ENCODE measurements at places on chromosomes 12 and 14.

DNA sequence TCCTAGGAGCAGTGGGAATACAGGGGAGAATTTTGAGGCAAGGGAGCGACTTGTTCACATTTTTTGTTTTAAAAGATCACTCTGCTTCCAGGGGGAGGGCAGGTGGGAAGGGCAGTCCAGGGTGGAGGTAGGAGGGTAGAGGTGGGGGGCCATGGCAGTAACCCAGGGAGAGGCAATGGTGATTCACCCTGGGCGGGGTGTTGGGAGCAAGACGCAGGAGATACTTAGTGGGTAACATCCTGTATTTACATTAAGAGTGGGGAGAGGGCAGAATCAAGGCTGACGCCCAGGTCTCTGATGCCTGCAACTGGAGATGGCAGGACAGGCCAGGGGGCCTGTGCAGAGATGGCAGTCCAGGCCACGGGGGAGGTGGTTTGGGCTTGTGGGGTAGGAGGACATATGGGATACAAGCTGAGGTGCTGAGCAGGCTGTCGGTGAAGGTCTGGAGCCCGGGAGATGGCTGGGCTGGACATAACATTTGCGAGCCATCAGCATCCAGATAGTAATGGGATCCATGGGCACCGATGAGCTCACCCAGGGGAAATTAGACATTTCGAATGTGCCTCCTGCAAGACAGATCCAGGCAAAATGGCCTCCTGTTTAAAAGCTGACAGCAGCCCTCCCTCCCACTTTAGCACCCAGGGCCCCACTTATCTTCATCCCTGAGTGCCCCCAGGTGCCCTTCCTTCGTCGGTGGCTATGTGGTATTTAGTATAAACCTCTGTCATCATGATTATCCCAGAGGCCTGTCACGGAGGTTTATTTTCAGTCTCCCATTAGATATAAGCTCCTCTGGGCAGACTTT lies 9.3 kb downstream of the EML1 start:
- no peak for DNase-seq

- no peak for DNase-seq
These were observed 296.2 kb upstream of the FLRT2 start for GRCh38 chr14:85233756-85234155.

DNA sequence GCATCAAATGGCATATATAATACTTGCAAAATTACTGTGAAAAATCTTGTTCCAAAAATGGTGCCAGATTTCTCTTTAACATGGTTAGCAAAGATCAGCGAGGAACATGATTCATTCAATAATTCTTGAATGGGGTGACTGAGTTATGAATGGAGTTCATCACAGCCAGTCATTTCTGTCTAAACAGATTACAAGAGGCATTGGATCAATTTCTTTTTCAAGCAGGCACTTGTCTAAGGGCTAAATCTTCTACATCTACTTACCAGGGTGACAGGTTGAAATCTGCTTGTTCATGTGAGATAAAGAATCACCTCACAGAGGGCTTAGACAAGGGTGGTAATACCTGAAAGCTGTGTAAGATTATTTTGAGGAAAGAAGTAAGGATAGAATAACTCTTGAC lies 247.7 kb downstream of the ATP23 start:
- DNase-seq = no peak

DNA sequence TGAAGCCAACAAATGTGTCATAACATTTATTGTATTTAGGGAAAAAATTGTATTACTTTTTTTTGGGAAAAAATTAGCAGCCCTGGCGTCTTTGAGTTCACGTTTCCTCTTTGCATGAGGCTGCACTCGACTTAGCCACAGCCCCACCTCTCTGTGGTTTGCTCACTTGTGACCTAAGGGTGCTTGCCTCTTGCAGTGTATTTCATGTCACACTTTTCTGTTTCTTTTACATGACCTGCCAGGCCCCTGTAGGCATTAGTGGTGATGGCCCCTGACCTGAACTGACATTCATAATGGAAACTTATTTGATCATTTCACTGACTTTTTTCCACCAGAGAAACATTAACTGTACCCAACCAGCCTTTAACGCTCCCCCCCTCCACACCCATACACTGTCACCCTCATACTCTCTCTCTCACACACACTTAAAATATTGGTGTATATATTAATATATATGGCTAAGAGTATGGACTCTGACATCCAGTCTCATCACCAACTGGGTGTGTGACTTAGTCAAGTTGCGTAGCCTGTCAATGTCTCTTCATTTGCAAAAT lies 122.9 kb downstream of the PRKCH start:
- DNase-seq = no peak

DNA sequence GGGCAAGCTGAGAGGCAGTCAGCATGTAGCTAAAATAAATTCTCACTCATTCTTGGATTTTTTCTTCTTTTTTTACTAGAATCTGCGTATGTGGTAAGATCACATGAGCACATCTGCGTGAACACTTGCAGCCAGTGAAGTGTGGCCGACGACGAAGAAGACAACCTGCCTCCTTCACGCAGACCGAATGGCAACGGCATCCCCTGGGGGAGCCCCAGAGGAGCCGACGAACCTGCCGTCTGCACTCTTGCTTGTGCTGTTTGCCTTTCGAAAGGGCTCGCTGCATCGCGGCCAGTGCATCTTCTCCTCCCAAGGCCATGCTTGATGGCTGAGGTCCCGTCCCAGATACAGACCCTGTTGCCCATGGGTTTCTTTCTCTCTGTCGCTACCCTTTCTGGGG lies 113.8 kb downstream of the KCNK10 start:
- DNase-seq = no peak

DNA sequence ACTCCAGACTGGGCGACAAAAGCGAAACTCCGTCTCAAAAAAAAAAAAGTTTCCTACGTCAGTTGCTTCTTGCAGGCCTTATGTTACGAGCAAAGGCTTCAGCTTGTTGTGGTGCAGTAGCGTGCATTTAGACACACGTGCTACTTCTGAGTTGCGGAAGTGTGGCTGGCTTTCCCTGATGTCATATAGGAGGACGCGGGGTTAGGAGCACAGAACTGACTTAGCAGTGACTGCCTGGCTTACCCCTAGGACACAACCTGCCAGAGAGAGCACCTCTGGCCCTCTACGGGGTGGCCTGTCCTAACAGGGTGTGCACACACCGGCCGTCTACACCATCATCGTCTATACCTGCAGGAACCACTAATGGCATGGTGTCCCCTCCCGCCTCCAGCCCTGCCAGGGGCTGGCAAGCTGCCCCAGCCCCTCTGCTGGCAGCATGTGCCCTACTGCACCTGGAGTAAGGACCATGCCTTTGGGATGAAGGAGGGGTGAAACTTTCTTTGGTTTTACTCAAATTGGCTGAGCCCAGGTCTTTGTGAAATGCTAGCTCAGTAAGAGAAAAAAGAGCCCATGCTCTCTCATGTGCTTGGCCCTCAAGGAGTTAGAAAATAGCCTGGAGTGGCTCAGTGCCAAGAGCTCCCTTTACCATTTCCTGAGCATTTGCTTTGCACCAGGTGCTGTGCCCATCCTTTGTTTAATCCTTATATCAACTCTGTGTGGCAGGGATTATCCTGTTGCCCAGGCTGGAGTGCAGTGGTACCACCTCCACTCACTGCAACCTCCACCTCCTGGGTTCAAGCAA lies 1.7 kb upstream of the GPR68 start:
- peak; percentile 57 for DNase-seq

- DNase-seq = no peak
These were observed 36.6 kb downstream of the ADAM20 start for GRCh38 chr14:70498191-70498590.

DNA sequence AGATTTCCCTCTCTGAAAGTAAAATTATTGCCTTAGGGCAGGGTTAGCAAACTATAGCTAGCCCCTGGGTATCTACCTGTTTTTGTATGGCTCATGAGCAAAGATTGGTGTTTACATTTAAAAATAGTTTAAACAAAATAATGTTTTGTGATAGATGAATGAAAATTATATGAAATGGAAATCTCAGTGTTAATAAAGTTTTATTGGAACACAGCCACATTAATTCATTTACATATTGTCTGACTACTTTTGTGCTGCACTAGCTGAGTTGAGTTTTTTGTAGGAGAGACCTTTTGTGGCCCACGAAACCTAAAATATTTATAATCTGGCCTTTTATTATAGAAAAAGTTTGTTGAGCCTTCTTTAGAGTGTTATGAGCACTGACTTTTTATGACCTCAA lies 48.5 kb downstream of the ADIPOR2 start:
- no peak for DNase-seq

DNA sequence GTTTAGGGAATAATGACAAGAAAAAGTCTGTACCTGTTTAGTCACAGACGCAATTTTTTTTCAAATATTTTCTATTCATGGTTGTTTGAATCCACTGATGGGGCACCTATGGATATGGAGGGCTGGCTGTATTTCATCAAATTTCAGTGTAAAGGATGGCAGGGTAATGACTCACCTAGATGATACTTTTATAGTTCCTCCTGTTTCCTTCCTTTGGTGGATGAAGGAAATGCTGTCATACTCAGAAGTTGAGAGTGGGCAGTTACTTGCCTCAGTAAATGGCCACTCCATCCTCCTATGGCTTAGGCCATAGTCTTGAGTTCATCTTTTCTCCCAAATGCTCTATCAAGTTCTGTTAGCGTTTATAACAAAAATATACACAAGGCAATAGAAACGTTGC lies 18.9 kb upstream of the C12orf71 start:
- DNase-seq = no peak

GRCh38 chr12:9782547-9783382 lies 22.1 kb upstream of the CD69 start:
- DNase-seq = no peak

DNA sequence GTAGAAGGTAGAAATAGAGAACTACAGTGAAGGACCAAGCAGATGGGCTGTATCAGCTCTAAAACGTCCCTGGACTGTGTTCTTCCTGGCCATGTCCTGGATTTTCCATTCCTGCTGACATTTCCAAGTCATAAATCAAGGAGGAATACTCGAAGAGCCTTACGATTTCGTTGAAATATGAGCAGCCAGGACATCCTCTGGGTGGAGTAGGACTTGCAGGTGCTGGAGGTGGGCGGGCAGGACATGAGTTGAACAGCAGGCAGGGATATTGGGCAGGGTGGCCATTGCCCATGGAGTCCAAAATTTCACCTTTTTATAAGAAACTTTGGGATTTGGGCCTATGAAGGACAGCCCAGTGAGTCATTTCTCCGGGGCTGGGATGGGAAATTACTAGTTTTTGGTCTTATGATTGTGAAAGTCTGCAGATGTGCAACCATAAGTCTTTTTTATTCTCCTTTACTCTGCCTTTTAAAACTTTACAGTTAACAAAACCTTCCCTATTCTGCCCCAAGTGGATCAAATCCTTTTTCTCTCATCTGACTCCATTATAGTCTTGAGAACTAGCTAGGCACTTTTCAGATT lies 88.8 kb downstream of the TMX1 start:
- no peak for DNase-seq

- DNase-seq = no peak
These were observed 405.2 kb upstream of the FLRT2 start for GRCh38 chr14:85124631-85125290.

DNA sequence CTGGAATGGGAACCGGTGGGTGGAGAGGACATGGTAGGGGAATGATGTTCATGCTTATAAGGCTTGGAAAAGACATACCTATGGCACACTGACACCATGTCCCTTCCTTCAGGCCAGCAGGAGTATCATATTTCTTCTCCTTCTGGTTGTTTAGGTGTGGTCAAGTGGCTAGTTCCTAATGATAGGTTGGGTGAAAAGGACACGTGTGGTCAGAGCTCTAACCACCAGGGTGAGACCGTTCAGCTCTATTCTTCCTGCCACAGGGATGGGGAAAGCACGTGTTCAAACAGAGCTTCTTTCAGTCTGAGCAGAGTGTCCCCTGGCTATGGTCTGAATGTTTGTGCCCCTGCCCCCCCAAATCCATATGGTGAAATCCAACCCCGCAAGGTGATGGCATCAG lies 209.1 kb downstream of the PAX9 start:
- no peak for DNase-seq

- DNase-seq = no peak
These were observed 115.0 kb downstream of the PCNX1 start for GRCh38 chr14:71022012-71022869.

GRCh38 chr14:36521598-36522345 lies 1.7 kb upstream of the NKX2-1 start:
- DNase-seq = no peak

GRCh38 chr14:100298551-100299237 lies 7.5 kb downstream of the SLC25A29 start:
- no peak for DNase-seq

GRCh38 chr14:89635615-89636014 lies 218.6 kb upstream of the FOXN3 start:
- DNase-seq = no peak

DNA sequence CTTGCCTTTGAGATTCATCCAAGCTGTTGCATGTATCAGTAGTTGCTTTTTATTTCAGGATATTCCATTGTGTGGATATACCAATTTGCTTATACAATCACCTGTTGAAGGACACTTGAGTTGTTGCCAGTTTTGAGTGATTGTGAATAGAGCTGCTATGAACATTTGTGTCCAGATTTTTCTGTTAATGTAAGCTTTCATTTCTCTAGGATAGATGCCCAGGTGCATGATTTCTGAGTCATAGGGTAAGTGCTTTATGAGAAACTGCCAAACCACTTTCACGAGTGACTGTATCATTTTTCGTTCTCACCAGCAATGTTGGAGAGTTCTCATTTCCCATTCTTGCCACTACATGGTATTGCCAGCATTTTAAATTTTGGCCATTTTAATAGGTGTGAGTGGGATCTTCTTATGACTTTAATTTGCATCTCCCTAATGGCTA lies 434.6 kb upstream of the RGS6 start:
- DNase-seq = no peak

DNA sequence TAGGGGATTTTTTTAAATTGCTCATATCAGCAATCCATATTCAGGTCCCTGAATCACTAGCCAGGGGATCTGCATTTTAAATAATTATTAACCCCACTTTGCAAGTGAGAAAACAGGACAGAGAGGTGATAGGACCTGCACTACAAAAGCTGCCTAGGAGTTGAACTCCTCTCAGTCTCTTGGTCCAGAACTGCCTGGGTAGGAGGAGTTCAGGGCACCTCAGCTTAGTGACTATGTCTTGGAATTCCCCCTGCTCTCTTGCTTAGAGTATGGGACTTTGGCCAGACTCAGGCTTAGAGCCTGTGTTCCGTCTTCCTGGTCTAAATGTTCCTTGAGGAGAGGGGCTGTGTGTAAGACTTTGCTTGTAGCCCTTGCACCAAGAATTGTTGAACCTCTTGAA lies 68.2 kb upstream of the WSCD2 start:
- no peak for DNase-seq
